ENCODE measurements at places on chromosomes 3 and 15.

DNA sequence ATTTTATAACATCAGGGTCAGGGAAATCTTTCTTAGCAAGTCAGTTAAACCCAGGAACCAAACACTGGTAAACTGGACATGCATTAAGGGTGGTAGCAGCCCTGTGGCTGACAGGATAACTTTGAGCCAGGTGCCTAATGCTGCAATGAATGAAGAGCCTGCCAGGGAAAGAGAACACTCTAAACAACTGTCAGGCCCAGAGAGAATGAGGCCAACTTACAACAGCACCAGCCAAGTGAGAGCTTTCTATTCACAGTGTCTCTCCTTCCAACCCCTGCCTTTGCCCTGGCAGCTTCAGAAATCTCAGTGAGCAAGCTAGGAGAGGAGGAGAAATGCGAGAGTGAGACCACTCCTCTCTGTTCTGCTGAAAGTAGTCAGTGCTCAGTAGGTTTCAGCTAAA is 50.4 kb upstream of the ATP2C1 start:
- DNase-seq = no peak

- no peak for DNase-seq
These were observed 4.1 kb upstream of the TM4SF4 start for GRCh38 chr3:149470381-149470780.

DNA sequence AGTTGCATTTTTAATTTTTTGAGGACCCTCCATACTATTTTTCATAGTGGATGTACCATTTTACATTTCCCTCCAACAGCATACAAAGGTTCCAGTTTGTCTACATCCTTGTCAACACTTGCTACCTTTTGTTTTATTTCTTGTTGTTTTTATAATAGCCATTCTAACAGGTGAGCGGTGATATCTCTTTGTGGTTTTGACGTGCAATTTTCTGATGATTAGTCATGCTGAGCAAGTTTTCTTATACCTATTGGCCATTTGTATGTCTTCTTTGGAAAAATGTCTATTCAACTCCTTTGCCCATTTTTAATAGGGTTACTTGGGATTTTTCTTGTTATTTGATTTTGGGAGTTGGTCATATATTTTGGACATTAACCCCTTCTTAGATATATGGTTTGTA is 187.0 kb downstream of the CDIN1 start:
- no peak for DNase-seq

- DNase-seq = no peak
These were observed 80.7 kb upstream of the EOMES start for GRCh38 chr3:27802849-27803248.

DNA sequence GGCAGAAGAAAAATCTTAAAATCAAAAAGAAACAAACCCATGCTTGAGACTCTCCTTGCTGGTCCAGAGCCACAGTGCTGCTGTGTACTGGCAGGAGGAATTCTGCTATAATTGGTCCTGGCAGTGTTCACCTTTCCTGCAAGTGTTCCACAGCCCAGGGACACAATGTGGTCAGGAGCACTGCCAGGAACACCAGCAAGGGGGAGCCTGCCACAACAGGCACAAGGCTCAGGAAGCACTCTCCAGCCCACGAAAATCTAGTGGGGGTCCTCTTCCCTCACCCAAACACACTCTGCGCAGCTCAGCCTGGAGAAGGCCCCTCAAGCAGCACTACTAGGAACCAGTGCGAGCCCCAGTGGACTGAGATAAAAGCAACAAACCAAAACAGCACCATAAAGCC is 92.9 kb downstream of the UBE3A start:
- DNase-seq = peak; percentile 11

- DNase-seq = no peak
These were observed 155.9 kb upstream of the BCL6 start for GRCh38 chr3:187900993-187901755.

DNA sequence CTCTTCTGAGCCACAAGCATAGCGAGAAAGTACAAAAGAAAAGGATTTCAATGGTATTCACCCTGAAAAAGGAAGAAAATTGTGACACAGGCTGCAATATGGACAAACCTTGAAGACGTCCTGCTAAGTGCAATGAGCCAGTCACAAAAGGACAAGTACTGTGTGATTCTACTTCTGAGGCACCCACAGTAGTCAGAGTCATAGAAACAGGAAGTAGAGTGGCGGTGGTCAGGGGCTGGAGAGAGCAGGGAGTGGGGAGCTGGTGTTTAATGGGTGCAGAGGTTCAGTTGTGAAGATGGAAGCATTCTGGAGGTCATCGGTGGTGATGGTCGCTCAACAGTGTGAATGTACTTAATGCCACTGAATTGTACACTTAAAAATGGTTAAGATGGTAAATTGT is 180.5 kb downstream of the APBA2 start:
- no peak for DNase-seq

DNA sequence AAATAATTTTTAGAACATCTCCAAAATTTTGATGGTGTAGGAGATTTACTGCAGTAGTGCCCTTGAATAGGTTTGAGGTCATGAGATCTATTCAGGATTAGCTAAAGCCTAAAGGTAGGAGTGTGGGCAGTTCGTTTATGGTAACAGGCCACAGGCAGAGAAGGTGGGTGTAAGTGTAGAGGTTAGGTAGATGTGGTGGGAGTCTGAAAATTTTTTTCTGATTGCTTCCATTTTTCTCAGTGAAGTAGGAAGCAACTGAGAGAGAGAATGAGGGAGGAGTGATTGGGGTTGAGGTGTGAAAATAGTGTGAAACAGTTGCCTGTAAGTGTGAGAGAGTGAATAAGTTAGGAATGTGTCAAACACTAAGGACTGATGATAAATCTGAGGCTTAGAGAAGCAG is 2.2 kb upstream of the ELL3 start:
- DNase-seq = no peak

DNA sequence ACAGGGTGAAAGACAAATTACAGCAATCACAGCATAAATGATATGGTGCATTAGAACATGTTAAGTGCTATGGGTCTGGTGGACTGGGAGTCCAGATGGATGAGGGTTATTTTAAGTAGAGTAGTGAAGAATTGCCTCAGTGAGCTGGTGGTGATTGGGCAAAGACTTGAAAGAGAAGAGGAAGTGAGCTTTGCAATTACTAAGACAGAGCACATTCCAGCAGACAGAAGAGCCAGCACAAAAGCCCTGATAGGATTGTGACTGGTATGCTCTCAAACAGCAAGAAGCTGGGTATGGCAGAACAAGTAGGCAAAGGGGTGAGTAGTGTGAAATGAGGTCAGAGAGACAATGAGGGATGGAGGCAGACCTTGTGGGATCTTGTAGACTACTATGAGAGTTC is 2.1 kb upstream of the ACKR4 start:
- DNase-seq = peak; percentile 56

DNA sequence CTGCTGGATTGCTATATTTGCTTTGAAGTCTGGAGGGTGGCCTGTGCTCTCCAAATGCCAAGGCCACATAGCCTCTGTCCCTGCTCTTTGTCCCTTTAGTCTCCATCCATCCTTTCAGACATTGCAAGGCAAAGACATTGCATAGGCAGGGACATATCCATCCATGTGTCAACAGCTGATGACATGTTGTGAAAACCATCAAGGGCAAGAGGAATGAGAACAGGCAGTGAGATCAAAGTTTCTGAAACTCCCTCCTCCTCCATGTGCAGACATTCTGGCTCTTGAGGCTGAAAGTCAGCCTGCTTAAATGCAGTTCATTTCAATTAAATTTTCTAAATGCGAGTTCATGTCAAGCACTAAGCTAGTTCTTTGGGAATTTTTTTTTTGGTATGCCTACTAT is 135.2 kb upstream of the CTNNB1 start:
- DNase-seq = no peak

GRCh38 chr3:139679220-139679775 is 1.5 kb upstream of the NMNAT3 start:
- no peak for DNase-seq

GRCh38 chr15:90233387-90234095 is at the start of gene CIB1:
Gene CIB1, minus strand, starts transcription at chr15:90233941. Its CDS starts 56 bp downstream, at chr15:90233885.
- peak; percentile 91 for DNase-seq

DNA sequence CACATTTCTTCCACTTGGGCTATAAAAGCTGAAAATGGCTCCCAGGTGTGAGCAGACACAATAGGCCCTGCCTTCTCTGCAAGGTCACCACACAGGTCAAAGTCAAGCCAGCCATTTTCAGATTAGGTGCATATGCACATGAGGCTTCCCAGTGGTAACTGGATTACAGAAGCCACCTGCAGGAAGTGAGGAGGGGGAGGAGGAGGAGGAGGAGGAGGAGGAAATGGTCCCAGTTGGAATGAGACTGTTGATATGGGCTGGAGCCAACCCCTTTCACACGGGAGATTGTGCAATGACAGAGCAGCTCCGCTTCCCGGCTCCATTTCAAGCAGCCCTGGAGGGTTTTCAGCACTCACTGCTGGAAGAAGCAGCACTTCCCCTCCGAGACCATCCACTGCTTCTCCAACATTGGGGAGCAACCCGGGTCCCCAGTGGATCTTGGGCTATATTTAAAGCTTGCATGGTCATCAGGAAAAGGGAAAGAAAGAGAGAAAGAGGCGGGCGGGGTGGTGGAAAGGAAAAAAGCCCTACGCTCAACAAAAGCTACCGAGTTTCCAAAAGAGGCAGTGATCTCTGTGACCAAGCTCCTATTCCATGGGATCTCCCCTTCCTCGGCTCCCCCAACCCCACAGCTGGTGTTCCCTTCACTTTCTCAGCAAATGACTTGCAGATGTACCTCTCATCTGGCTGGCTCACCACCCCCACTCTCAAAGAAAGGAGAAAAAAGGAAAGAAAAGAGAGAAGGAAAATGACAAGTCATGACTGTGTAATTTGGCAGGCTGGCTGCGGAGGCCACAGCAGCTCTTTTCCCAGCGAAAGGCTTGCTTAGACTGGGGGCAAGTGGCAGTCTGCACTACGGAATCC is 58.3 kb downstream of the LRIG1 start:
- peak; percentile 65 for DNase-seq

- no peak for DNase-seq
These were observed 20.2 kb upstream of the CORO2B start for GRCh38 chr15:68558318-68559305.

DNA sequence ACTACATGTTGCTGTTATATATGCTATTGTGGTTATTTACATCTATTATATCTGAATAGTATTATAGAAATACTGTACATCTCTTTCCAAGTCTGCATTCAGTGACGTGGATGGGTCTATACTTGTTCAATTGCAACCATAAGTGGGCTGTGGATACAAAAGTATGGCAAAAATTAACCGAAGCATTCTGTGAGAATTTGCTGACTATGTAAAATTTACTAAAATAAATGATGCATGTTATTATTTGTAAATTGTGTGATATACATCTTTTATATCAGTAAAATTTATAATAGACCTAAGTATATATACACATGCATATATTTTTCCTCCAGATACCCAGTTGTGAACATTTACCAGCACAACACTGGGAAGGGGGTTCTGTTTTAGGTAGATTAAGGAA is 215.1 kb downstream of the NECTIN3 start:
- no peak for DNase-seq

DNA sequence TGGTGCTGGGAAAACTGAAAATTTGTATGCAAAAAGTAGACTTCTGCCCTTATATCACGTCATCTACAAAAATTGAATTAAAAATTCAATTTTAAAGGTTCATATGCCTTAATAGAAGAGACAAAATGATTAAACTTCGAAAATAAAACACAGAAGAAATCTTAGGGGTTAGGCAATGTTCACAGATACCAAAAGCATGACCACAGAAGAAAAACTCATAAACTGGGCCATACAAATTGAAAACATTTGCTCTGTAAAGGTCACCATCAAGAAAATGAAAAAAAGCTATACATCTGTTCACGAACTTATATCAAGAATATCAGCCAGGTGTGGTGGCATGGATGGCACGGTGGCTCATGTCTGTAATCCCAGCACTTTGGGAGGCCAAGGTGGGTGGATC is 245.1 kb downstream of the PCCB start:
- DNase-seq = no peak

DNA sequence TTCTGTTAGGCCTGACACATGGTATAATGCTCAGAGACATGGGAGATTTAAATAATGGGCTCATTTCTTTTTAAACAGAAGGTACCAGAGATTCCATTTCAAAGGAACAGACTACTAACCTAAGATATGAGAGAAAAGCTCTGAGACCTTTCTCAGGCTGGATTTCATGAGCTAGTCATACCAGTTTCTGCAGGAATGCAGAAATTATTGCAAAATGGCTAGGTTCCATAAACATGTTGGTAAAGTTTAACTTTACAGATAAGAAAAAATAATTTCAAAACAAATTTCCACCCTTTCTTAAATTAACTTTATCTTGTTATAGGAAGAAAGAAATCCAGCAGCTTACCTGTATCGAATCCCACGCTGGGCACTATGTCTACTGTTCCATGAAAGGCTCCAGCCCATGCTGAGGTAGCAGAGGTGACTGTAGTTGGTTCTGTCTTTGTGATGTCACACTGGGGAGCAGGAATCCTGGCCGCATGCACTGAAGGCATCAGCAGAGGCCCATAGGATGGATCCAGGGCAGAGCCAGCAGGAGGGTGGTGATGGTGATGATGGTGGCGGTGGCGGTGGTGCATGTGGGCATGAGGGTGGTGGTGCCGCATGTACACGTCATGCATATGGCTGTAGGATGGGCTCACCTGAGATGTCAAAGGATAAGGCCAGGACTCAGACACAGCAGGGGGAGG is 22.6 kb downstream of the VGLL3 start:
- no peak for DNase-seq

- no peak for DNase-seq
These were observed 1337.1 kb downstream of the ROBO1 start for GRCh38 chr3:78430741-78431140.

DNA sequence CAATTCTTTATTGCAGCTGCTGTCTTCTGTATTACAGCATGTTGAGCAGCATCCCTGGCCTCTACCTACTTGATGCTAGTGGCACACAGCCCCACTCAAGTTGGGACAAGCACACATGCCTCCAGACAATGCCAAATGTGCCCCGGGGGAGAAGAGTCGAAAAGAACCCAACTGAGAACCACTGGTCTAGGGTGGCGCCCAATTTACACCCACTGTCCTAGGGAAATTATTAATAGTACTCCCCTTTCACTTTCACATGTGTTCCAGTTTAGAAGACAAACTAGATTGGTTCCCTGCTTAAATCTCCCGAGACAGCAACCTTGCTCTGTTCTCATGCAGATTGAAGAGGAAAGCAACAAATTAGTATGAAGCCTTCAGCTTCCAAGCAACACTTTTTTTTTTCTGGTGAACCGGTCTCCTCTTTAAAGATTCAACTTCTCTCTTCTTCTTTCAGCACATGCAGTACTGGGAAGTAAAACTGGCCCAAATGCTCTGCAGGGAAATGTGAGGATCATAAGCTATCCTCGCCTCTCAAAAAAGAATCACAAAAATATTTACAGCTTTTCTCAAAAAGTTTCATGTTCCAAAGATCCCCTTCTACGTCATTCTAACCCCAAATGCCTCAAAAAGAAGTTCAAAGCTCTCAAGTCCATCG is 823.9 kb upstream of the CFAP20DC start:
- DNase-seq = no peak
